ENCODE measurements at places on chromosomes 12 and 14. TPM values are rescaled to one million over a fixed set of nuclear protein-coding genes. Genes with fewer than 3 reads are reported as not detected.
A peak's percentile ranks its signal among the peaks of the same experiment; 100 is the strongest.

DNA sequence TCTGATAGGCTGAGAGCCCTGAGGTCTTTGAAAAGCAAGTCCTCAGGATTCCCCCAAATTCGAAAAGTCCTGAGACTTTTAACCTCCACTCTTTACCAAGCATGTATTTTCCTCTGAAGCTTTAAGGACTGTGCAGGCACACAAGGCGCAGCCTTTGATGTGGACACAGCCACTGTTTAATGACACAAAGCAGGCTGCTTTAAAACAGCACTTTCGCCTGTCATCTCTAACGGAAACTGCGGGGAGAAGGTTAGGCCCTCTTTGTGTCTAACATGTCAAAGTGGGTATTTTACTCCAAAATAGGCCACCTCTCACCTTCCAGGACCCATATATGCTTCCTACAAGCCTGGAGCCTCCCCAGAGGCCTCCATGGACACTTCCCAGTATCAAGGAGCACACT is 159.2 kb downstream of the GCH1 start:
- DNase-seq: no peak

- peak; percentile 50 for DNase-seq
These were observed 63.6 kb upstream of the BCL2L14 start for GRCh38 chr12:12007001-12007712.

DNA sequence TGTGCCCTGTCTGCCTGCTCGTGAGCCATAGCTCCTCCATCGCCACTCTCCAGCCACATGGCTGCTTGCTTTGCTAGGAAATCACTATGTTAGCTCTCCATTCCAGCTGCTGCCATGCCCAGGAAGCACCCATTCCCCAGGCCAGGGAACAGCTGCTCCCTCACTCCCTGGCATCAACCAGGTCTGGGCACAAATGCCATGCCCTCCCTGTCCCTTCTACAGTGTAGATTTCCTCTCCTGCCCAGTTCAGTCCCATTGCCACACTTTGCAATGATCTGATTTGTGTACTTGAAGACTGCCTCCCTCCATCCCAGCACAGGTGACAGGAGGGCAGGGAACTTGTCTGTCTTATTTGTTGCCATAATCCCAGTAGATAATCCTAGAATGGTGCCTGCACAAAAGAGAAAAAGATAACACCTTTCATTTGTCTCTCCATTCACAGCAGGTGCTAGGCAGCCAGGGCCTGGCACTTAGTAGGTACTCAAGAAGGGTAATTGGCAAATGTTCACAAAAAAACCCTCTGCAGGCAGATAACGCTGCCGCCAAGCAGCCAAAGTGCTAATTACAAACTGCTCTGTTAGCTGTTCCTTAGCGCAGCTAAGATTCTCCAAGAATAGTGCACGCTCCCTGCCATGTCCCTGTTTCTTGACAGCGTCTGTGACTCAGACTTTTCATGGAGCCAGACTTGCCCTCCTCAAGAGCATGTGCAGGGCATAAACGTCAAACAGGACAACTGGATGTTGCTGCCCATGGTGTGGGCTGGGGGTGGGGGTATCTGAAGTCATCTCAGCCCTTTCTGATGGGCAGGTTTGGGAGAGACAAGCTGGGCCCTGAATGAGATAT is 69.1 kb downstream of the ARL6IP4 start:
- DNase-seq: no peak

GRCh38 chr12:108694812-108695278 is 36.5 kb downstream of the CORO1C start:
- DNase-seq: no peak

- no peak for DNase-seq
These were observed 1.7 kb upstream of the DCD start for GRCh38 chr12:54649825-54650224.

- peak; percentile 74 for DNase-seq
These were observed at the start of gene ARHGDIB for GRCh38 chr12:14961466-14962152. ARHGDIB (minus strand) TSS chr12:14961601; CDS start chr12:14950712, 10,889 bp downstream.

GRCh38 chr12:52884526-52885293 is 20.2 kb downstream of the KRT8 start:
- DNase-seq: peak; percentile 61

- DNase-seq: no peak
These were observed 38.1 kb downstream of the SMOC1 start for GRCh38 chr14:69917287-69917686.

DNA sequence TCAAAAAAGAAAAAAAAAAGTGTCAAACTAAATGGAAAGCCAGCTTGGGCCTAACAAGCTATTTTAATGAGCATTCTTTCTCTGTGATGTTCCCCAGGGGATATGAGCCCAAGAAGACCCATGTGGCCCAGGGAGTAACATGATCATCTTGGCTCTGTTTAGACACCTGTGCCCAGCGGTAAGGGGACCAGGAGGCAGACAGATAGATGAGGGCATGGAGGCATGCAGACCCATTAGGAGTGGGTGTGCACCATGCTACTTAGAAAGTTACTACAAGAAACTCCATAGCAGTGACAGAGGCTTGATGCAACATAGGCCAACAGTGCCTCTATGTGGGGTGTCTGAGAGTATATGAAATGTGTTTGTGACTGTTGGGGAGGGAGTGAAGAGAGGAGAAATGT is 3.1 kb upstream of the CREBL2 start:
- DNase-seq: no peak

GRCh38 chr12:108861878-108862587 is 4.7 kb upstream of the SSH1 start:
- no peak for DNase-seq

DNA sequence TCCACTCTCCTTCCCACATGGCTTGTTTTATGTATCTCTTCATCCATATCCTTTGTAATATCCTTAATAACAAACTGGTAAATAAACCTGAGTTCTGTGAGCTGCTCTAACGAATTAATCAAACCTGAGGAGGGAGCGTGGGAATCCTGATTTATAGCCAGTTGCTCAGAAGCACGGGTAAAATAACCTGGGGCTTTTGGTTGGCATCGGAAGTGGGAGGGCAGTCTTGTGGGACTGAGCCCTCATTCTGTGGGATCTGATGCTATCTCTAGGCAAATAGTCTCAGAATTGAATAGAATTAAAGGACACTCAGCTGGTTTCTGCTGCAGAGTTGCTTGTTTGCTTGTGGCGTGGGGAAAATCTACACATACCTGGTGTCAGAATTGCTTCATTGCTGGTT is 17.5 kb upstream of the LDHB start:
- DNase-seq: no peak

DNA sequence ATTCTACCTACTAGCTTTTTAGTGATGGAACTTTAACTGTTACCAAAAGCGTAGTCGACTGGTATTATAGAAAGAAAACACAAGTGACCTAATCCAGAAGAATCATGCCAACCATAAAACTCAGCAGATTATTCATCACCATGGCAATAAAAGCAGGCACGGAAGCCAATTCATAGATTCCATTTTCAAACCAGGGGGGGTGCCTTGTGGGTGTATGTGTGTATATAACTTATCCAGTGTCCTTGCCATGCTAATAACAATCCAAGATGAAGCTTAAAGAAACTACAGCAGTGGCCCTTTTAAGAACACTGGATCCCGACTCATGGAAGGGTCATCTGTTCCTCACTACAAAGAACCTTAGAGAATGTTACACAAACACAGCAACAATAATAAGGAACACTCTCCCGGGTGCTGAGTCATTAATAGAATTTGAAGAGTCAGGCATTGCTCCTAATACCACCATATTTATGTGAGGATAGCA is 61.0 kb downstream of the EPS8 start:
- DNase-seq: no peak

DNA sequence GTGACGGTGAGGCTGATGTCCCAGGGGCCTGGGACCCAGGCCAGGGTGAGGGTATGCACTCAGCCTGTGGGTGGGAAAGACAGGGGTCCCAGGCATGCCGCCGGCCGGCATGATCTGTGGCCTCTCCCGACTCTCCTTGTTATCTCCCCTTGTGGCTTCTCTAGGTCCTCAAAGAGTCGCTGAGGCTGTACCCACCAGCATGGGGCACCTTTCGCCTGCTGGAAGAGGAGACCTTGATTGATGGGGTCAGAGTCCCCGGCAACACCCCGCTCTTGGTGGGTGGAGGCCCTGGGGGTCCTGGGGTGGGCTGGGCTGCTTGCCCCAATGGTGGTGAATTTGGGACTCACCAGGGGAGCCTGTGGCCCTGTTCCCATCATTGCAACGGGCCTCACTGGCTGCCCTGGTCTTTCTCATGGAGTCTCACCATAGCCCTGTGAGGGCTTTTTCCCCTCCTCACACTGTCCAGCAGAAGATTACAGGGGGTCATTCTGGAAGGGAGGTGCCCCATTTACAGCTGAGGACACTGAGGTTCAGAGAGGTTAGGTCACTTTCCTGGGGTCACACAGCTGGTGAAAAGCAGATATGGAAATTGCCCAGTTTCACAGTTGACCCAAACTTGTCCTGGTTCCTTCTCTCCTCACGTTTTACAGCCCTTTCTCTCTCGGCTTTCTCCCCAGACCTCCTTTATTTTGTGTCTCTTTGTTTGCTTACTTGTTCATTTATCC is 37.9 kb downstream of the CYP46A1 start:
- DNase-seq: no peak

GRCh38 chr14:22614240-22614799 is 16.2 kb downstream of the ABHD4 start:
- no peak for DNase-seq

- no peak for DNase-seq
These were observed 786.8 kb upstream of the FBXO33 start for GRCh38 chr14:40219032-40219431.

GRCh38 chr14:91582761-91583160 is 72.7 kb upstream of the PPP4R3A start:
- no peak for DNase-seq

- DNase-seq: no peak
These were observed 11.8 kb downstream of the FOXG1 start for GRCh38 chr14:28778138-28779117.

DNA sequence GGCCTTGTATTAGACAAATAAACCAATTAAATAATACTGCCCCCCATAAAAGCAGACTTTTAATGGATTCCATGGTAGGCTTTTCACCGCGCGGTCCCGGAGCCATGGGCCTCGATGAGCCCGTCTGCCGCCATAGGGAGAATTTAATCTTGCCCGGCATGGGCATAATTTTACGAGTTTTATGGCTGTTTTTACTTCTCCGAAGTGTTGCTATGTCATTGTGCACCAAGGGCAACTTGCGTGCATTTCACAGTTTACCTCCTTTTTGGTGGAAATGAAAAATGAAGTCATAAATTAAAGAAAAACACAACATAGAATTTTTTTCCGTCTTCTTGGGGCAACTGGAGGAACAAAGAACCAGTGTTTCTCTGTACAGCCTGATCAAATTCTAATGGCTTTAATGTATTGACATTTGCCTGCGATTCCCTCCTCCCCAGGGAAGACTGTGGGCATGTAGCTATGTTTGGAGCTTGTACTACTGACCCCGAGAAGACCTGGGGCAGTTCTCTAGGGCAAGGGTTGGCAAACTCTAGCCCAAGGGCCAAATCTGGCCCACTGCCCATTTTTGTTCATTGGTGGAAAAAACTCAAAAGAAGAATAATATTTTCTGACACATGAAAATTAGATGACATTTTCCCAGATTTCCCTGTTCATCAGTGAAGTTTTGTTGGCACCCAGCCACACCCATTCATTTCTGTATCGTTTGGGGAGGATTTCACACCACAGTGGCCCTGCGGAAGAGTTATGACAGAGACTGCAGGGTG is 142.7 kb downstream of the CHST11 start:
- no peak for DNase-seq

DNA sequence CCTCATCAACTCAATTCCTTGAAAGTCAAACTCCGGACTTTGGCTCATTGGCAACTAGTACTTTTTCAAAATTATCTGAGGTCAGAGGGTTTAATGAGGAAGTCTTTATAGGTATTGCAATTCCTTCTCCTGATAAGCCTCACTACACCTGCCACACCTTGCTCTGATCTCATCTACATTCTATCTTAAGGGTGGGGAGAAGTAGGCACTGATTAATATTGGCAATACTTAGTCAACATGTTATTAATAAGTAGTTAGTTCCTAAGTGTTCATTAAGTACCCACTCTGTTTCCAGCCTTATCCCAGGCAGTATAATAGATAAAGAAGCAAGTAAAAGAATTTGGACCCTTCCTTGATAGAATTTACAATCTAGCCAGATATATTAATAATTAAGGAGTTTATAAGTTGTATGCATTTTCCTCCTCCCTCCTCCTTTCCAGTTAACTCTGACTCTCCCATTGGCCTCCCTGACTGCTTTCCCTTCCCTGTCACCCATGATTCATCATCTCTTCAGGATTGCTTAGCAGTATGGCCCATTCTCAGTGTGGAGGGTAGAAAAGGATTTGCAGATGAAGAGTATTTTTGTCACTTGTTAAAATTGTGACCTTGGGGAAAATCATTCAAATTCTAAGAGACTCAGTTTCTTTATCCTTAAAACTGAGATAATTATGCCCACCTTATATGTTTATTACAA is 231.0 kb upstream of the ATP2B1 start:
- DNase-seq: no peak

- DNase-seq: no peak
These were observed 141.6 kb upstream of the MAX start for GRCh38 chr14:65243766-65244442.

GRCh38 chr12:132237772-132238487 is 91.5 kb downstream of the GALNT9 start:
- DNase-seq: no peak

GRCh38 chr14:49769171-49769570 is 1.2 kb downstream of the KLHDC2 start:
- no peak for DNase-seq

- no peak for DNase-seq
These were observed 18.4 kb downstream of the AKT1 start for GRCh38 chr14:104776961-104777807.

- no peak for DNase-seq
These were observed 52.6 kb upstream of the PPFIA2 start for GRCh38 chr12:81811778-81812125.

DNA sequence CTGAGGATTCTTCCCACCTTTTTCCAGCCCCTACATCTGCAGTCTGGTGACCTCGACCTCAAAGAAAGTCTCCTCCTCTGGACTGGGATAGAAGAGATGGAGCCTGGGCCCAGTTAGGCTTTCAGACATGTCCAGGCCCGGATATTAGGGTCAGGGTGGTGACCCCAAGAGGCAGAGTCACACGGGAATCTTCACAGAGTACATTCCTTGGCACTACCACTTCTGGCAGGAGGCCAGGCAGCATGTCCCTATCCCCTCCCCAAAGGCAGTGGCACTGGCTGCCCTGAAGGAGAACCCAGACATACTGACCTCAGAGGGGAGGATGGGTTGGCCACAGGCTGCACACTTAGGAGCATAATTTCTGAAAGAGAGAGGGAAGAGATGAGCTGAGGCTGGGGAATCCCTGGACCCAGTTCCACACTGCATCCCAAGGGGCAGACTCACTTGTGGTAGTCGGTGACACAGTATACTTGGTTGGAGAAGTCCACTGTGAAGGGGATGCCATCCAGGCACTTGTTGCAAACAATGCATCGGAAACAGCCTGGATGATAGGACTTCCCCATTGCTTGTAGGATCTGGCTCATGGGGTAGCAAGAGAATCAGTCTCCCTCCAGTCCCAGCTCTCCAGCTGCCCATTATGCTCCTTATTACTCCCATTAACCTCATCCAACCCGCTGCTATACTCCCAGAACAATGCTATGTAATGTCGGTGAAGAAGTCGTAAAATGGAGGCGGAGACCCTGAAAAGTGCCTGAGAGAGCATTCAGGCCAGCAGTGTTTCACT is 7.6 kb downstream of the AJUBA start:
- no peak for DNase-seq

- DNase-seq: peak; percentile 86
These were observed at the start of gene CRADD for GRCh38 chr12:93677195-93678064. CRADD (plus strand) TSS chr12:93677375.

Gene ZNF891
- total RNA-seq: 2.4 TPM

Gene STON2
- total RNA-seq: 0.44 TPM

Gene SIX6
- total RNA-seq: not detected

Gene RD3L
- total RNA-seq: not detected

Gene RAB5B
- total RNA-seq: 47.0 TPM

Gene KCNJ8
- not detected for total RNA-seq

Gene PYGL
- total RNA-seq: 0.17 TPM

Gene NABP2
- 102 TPM for total RNA-seq
